Astrocyte of the cerebellum (primary cell): ENCODE measurements at places on chromosomes 7 and 10.

DNA sequence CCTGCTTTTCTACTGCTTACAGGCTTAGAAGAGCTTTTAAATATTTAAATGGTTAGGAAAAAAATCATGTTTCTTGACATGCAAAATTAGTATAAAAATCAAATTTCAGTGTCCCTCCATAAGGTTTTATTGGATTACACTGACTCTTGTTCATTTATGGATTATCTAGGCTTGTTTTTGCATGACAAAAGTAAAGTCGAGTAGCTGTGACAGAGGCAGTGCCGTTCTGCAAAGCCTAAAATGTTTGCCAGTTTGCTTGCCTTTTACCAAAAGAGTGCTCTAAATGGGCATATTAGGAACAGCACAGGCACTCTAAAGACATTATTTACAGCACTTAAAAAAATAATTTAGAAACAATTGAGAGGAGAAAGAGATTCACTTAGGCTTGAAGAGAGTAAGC, 139.6 kb downstream of the TSPAN12 start:
- no peak for DNase-seq

DNA sequence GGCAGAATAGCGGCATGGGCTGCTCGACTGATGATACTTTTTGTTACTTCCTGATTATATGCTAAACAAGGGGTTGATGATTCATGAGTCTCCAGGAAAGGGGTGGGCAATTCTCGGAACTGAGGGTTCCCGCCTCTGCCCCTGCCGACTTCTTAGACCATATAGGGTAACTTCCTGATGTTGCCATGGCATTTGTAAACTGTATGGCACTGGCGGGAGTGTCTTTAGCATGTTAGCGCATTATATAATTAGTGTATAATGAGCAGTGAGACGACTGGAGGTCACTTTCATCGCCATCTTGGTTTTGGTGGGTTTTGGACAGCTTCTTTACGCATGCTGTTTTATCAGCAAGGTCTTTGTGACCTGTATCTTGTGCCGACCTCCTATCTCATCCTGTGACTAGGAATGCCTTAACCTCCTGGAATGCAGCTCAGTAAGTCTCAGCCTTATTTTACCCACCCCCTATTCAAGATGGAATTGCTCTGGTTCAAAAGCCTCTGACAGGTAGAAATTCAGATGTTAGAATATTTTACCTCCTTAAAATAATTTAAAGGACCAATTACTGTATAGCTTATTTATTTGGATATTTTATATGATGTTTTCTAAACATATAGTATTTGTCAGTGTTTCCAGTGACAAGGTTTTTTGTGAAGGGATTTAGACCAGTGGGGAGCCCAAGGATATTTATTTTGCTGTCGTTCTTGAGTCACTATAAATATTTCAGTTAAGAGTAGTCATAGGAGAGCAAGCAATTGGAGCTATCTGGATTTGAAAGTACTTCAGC, 90.1 kb upstream of the PIK3CG start:
- DNase-seq, result no peak

GRCh38 chr10:52703898-52704297, 68.7 kb downstream of the MBL2 start:
- no peak for DNase-seq

DNA sequence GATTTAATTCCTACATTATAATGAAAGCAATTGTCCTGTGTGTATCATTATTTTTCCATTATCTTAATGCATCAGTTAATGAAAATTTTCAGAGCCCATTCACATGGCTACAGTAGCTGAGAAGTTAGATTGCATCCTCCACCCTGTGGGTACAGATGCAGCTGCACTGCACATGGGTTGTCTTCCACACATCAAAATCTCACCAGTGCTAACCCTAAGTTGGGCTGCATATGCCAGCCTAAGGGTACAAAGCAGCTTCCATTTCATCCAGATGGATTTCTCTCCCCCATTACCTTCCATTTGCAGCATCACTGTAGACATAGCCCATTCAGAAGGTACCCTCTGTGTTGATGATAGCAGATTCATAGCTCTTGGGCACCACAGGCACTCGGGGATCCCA, 74.7 kb upstream of the WDR11 start:
- no peak for DNase-seq

DNA sequence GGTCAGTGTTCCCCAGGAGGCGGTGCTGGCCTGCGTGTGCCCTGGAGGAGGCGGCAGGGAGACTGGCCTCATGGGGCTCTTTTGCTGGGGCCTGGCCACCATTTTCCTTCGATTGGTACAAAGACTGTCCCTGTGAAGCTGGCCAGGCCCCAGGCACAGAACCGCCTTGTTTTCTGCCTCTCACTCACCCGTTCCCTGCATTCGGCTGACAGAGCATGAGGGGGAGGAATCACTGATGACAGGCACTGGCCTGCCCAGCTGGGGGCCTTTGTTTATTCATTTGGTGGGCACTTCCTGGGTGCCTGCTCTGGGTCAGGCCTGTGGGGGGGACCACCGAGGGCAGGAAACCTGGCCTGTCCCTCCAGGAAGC, 139.2 kb downstream of the FAM53B start:
- no peak for DNase-seq

GRCh38 chr7:139065323-139065722, 29.5 kb upstream of the ZC3HAV1L start:
- DNase-seq, result no peak

DNA sequence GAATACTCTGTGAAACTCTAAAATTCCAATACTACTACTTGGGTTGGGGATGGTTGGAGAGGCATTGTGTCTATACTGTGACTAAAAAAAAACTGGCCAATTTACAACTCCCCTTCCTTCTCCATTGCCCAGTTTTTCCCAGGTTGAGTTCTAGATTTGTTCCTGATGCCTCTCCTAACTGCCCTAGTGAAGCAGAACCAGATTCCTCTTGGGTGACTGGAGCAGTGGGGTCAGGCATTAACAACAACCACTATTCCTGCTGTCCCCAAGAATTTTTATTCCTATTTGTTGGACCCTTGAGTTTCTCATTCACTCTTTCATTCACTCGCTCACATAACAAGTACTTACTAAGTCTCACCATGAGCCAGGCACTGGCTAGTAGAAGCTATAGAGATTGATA, 5.8 kb downstream of the GOT1 start:
- DNase-seq, result no peak

DNA sequence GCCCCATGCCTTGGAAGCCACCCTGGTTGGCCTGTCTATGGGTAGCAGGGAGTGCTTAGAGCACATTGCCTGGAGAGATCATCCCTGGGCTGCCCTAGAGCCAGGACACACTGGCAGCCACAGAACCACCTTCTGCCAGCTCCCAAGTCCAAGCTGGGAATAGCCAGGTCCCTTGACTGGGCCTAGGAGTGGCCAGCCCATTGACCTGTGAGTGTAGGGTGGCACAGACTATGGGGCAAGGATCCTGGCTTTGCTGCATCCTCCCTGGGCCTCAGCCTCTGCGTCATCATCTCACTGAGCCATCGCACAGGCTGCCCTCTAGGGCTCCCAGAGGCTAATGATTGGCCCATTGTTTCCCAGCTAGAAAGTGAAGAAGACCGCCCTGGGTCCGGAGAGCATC, 7.0 kb downstream of the AQP1 start:
- DNase-seq, result no peak

GRCh38 chr10:10279906-10280305, 737.8 kb upstream of the CELF2 start:
- no peak for DNase-seq

GRCh38 chr10:132709471-132709951, 76.4 kb downstream of the NKX6-2 start:
- DNase-seq, result no peak

- DNase-seq, result no peak
Observed at GRCh38 chr10:49688261-49688846, 8.9 kb downstream of the C10orf53 start.

GRCh38 chr10:69867699-69868558, 66.2 kb downstream of the COL13A1 start:
- no peak for DNase-seq

DNA sequence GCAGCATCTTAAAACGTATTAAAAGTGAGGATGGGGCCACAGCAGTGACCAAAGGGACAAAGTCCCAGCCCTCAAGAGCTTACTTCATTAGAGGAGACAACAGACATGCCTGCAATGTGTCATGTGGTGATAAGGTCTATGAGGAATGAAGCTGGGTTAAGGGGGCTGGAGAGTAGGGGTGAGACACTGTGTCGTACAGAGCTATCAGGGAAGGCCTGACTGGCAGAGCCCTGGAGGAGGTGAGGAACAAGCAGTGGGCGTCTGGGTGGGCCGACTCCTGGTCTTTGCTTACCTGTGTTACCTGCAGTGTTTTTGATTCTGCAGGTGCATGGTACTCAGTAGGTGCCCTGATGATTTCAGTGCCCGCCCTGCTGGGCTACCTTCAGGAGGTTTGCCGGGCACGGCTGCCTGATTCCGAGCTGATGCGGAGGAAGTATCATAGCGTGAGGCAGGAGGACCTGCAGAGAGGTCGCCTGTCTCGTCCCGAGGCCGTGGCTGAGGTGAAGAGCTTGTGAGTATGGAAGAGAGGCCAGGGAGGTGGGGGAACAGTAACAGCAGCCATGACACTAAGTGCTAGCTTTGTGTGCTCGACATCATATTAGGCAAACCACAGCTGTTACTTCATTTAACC, 7.6 kb downstream of the ZFYVE27 start:
- DNase-seq, result no peak

DNA sequence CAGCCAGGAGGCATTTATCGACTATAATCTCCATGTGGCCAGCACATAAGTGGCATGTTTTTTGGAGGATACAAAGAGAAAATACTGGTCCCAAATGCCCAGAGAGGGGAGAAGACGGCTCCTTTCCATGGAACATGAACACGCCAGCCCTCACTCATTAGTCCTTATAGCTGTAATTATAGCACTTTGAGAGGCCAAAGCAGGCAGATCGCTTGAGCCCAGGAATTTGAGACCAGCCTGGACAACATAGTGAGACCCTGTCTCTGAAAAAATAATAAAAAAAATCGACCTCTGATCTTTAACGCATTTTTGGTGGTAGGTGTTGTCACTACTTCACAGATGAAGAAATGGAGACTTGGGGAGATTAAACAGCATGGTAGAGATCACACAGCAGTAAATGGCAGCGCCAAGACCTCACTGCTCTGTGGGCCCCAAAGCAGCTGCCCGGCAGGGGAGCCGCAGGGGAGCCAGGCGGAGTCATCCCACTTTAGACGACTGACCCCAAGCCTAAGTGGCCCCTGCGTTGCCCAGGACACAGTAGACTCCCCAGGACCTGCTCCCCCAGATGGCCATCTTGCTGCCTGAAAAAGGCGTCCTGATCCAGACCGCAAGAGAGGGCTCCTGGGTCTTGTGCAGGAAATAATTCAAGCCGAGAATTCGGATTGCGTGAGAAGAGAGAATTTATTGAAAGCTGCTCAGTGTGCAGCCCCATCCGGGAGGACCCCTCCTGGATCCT, 21.2 kb upstream of the PRKAG2 start:
- no peak for DNase-seq

DNA sequence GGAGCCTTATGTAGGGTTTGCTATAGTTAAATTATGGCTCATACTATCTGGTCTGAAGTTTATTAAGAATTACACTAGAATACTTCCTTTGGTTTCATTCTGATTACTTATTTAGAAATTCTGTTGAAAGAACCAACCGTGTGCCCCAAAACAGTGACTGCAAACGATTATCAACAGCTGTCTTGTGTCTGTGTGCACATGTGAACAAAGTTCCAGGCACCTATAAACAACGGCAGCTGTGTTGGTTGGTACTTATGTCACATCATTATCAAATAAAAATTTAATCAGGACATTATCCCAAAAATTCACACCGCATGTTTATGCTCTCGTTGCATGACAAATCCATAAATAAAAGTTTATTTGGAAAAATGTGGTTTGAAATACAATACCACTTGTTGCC, 80.6 kb downstream of the USP6NL start:
- DNase-seq, result no peak

- DNase-seq, result no peak
Observed at GRCh38 chr10:80488539-80489066, 34.5 kb downstream of the TSPAN14 start.

GRCh38 chr10:12214093-12214492, 18.1 kb downstream of the CDC123 start:
- DNase-seq, result no peak
